ENCODE measurements at places on chromosomes 3 and 15.

DNA sequence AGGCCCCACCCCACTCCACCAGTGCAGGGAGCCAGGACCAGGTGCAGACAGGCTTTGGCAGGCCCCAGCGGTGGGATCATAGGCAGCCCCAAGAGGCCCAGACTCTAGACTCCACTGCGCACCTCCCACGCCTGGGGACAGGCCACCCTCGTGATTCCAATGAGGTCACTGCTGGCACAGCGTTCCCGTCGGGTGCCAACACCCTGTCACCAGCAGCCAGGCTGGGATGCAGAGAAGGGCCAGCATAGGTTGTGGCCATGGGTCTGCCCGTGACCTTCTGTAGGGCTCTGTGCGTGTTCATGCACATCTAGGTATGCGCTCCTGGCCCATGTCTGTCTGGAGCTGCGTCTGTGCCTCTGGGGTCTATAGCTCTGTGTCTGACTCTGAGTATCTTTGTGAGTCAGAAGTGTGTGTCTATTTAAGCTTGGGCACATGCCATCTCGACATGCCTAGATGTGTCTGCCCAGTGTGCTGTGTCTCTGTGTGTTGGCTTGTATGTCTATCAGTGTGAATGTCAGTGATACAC is 13.0 kb downstream of the VIPR1 start:
- DNase-seq, result no peak

DNA sequence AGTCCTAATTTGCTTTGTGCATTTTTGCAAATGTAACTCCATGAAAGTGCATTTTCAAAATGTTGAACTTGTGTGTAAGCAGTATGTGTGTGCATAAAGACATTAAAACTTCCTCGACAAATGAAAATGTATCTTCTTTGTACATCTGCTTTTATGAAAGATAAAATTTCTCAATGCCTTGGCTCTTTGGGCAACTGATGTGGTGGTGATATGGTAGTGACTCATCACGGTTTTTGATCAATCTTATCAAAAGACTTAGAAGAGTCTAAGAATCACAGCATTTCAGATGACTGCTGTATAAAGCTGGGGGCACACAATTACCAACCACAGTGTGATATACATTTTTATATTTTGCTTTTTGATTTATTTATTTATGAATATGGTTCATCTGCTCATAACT is 5.4 kb upstream of the MASP1 start:
- DNase-seq, result no peak

GRCh38 chr3:162236949-162237348 is 740.3 kb downstream of the OTOL1 start:
- DNase-seq, result no peak

DNA sequence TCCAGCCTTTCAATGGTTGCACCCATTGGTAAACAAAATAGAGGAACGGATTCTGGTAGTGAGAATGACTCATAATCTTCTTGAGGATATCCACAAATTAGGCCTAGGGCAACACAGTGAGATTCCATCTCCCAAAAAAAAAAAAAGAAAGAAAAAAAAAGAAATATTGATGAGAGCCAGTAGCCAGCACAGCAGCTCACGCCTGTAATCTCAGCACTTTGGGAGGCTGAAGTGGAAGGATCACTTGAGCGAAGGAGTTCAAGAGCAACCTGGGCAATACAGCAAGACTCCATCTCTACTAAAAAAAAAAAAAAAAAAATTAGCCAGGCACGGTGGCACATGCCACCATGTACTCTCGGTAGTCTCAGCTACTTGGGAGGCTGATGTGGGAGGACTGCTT is 51.9 kb downstream of the DENND4A start:
- peak; percentile 47 for DNase-seq

- peak; percentile 51 for DNase-seq
Measured at GRCh38 chr3:142987080-142987700, 14.2 kb upstream of the U2SURP start.

- no peak for DNase-seq
Measured at GRCh38 chr15:45780352-45780751, 145.5 kb downstream of the SQOR start.

- peak; percentile 7 for DNase-seq
Measured at GRCh38 chr15:85475317-85475701, 94.9 kb downstream of the AKAP13 start.

- no peak for DNase-seq
Measured at GRCh38 chr15:59406446-59406845, 31.5 kb upstream of the FAM81A start.

DNA sequence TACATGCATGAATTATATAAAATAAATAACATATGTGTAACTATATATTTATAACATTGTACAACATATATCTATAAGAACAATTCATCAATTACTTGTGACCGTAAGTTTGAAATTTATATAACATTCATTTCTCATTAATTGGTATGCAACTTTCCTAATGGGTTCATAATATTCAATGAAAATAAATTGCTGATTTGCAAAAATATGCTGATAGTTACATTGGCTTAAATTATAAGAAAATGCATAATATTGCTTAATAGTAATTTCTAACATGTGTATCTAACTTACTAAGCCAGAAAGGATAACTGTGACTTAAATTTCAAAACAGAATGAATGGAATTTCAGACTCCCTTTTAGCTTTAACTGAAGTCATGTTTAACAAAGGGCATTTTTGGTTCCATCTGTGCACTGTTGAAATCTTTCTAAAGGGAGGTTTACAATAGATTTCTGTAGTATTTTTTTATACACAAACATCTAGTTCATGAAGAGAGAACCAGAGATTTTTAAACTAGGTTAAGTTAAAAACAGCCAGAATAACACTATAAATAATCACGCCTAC is 310.9 kb downstream of the TBC1D5 start:
- no peak for DNase-seq

GRCh38 chr3:55194376-55194775 is 266.5 kb upstream of the LRTM1 start:
- DNase-seq, result no peak

- no peak for DNase-seq
Measured at GRCh38 chr3:60001369-60001768, 951.5 kb upstream of the CFAP20DC start.

DNA sequence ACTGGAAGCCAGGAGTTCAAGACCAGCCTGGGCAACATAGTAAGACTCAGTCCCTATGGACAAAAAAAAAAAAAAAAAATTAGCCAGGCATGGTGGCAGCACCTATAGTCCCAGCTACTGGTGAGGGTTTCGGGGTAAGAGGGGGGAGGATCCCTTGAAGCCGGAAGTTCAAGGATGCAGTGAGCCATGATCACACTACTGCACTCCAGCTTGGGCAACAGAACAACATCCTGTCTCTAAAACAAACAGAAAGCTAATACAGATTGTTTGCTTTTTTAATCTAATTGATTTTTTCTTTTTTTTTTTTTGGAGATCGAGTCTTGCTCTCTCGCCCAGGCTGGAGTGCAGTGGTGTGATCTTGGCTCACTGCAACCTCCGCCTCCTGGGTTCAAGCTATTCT is 1.6 kb upstream of the IMP3 start:
- DNase-seq, result no peak

DNA sequence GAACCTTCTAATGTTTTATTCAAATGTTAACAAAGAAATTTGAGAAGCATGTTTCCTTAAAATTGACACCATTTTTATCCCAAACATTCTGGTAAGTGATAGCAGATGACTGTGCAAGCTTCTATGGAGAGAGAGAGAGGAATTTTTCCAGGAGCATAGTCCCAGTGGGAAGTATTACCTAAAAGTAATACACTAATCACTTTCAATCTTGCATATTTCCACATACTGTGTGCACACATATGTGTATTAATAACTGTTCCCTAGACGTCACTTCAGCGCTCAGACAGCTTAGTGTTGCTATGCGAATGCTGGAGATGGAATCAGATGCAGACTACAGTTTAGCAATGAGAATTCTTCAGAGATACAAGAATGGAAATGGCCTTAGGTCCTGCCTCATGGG is 424.3 kb upstream of the TPRG1 start:
- no peak for DNase-seq

DNA sequence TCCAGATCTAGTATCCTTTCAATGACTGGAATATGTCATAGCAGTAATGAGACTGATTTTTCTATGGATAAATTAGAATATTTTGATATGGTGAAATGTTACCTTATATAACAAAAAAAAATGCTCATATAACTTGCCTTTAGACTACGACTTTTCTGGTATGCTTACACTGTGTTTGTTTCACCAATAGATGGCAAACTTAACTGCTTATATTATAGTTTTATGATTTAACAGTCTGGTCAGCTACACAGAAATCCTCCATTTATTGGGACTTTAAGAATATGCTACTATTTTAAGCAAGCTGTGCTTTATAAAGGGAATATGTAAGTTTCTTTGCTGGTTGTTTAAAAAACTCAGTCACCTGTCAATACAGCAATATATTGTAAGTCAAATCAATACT is 205.6 kb downstream of the VGLL3 start:
- peak; percentile 31 for DNase-seq

- DNase-seq, result peak; percentile 80
Measured at GRCh38 chr3:190586631-190587011, 72.7 kb downstream of the IL1RAP start.

GRCh38 chr3:161221806-161222600 is 892 bp downstream of the NMD3 start:
- DNase-seq, result peak; percentile 41

DNA sequence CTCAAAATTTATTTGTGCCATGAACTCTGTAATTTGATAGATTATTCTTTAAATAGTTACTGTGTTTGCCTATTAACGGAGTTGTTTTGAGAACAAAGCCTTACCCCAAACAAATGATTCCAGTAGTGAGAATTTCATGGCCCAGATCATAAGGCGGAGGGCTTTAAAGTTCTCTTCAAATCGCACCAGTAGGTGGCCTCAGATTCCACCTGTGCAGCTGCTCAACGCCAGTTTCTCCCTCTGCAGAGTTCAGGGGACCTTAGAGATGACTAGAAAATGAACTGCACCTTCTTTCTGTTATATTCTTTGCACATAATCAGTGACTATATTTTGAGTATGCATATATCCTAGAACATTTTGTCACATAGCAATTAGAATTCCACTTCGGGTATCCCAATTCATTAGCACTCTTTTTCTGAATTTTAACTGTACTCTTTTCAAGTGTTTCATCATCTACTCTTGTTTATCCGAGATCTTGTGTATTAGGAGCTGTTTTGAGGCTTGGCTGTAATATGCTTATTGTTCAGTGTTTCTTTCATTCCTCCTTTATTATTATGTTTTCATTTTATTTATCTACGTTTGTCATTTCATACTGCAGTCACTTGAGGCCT is 232.6 kb upstream of the CHRM5 start:
- DNase-seq, result peak; percentile 29

DNA sequence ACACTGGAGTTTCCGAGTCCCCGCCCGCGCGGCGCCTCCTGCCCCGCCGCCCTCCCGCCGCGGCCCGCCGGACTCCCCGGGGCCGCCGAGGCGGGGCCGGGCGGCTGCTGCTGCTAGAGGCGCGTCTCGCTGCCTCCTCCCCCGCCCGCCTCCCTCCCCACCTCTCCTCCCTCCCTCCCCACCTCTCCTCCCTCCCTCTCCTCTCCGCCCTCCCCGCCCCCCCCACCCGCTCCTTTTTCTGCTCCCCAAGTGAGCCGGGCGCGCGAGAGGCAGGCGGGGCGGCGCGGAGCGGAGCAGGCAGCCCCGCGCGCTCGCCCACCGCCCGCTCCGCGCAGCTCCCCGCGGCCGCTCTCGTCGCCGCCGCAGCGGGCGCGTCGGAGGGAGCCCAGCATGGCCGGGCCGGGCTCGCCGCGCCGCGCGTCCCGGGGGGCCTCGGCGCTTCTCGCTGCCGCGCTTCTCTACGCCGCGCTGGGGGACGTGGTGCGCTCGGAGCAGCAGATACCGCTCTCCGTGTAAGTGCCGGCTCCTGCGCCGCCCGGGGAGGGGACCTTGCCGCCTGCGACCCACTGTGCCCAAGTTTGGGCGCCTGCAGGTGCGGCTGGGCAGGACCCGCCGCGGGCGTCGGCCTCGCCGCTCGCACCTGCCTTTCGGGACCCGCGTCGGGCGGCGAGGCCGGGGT is at the start of gene CACNA2D3:
TSS of gene CACNA2D3 (plus strand) at position 229 of the 679 bp plus-strand sequence.
- peak; percentile 54 for DNase-seq

- no peak for DNase-seq
Measured at GRCh38 chr3:30948426-30948825, 54.0 kb upstream of the GADL1 start.

GRCh38 chr3:184506561-184506991 is 55.0 kb upstream of the EPHB3 start:
- DNase-seq, result peak; percentile 32

- DNase-seq, result peak; percentile 13
Measured at GRCh38 chr3:148953094-148953493, 38.2 kb upstream of the GYG1 start.

DNA sequence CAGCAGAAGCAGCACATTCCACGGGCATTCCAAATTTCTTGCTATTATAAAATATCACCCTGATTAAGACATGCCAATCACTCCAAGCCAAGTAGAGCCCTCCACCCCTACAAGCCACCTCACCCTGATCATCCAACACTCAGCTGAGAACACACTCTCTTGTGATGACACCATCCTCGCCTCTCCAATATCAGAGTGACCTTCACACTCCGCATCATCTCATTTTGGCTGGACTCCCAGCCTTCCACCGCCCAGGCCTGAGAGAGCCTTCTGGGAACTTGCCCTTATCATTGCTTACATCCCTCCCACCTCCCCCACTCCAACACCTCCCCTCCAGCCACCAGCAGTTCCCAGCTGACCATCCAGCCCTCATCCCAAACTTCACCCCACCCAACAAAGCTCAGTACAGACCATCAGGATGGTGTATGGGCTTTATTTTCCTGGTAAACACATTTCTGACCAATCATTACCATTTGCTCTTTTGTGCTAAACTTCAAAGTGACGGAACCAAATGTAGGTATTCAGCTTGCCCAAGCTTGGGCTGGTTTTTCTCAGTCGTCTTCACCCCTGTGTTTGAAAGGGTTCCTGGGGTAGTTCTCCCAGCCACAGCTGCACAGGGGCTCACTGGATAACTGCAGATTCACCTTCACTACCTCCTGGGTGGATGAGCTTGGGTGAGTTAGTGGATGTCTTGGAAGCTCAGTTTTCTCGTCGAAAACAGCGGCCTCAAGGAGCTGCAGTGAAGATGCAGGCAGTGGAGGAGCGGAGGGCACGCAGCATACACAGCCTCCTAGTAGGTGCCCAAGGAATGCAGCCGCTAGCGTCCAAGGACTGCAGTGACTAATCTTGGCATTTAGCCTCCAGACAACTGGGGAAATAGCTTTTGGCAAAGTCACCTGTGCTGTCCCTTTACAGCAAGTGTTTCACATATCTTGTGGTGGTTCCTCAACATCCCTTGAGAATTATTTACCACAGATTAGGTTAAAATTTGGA is 115.1 kb downstream of the LIPC start:
- peak; percentile 94 for DNase-seq

- DNase-seq, result no peak
Measured at GRCh38 chr15:42218953-42219592, 11.0 kb upstream of the VPS39 start.

GRCh38 chr3:124786511-124787241 is 56.4 kb downstream of the UMPS start:
- DNase-seq, result peak; percentile 58

DNA sequence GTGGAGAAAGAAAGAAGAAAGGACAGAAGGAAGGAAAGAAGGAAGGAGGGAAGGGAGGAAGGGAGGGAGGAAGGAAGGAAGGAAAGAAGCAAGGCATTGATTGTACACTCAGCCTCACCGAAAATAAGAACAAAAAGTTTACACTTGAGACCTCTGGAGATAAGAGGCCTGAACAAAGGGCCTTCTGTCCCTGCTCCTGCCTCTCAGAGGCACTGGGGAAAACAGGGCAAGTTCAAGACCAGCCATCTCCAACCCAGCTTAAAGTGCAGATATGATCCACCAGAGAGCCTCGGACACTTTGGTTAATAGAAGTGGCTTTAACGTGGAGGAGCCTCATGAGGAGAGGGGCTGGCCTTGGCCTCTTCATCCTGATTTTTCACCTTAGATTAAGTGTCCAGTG is 582.9 kb upstream of the PPP2R3A start:
- DNase-seq, result no peak

Data from RPMI7951 (cell line).